ENCODE measurements at places on chromosomes 7 and 10.

- DNase-seq = no peak
Observed at GRCh38 chr10:130372866-130373265, 236.7 kb downstream of the GLRX3 start.

- DNase-seq = no peak
Observed at GRCh38 chr7:27121684-27122076, 8.9 kb downstream of the HOXA4 start.

GRCh38 chr7:78514634-78515033, 716.1 kb downstream of the PHTF2 start:
- DNase-seq = no peak

DNA sequence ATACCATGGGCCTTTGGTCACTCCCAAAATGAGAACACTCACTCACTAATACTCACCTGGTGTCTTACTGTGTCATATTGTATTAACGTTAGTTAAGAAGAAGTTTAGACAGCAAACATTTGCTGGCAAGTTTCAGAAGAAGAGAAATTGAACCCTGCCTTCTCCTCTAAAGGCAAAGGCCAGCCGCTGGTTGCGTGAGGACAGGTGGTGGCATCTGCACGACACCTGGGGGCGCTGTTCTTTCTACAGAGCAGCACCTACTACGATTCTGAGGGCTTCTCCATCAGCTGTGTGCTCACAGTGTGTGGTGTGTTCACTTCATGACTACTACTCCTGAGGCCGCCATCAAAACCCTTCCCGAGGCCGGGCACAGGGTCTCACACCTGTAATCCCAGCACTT, 17.9 kb upstream of the CLEC2L start:
- no peak for DNase-seq

DNA sequence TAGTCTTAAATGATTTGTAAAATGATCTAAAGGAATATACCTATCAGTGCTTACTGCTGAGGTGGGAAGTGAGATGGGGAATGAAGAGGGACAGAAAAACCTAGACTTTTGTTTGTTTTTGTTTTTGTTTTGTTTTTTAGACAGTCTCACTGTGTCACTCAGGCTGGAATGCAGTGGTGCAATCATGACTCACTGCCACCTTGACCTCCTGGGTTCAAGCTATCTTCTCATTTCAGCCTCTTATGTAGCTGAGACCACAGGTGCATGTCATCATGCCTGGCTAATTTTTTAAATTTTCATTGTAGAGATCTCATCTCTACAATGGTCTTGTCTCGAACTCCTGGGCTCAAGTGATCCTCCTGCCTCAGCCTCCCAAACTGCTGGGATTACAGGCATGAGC, 116.4 kb upstream of the SEM1 start:
- DNase-seq = no peak

DNA sequence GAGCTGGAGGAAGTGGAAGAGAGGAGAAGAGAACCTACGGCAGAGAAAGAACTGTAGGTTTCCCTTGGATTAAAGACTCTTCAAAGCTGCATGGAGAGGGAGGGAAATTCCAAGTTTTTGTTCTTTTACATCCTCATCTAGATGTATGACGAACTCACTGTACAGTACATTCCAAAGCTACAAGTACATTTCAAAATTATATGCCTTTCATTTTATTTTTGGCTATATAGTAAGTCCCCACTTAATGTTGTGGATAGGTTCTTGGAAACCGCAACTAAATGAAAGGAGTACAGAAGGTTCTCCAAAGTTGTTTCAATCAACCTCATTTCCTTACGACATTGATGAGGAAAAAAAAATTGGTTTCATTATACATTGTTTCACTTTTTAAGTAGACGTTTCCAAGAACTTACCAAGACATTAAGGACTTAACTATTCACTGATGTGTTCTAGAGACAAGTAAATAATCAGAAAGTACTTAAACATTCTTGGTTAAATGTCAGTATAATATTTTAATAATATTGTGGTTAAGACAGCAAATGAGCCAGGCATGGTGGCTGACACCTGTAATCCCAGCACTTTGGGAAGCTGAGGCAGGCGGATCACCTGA, 16.1 kb upstream of the JMJD1C start:
- DNase-seq = no peak

- no peak for DNase-seq
Observed at GRCh38 chr10:10782603-10783002, 235.1 kb upstream of the CELF2 start.

DNA sequence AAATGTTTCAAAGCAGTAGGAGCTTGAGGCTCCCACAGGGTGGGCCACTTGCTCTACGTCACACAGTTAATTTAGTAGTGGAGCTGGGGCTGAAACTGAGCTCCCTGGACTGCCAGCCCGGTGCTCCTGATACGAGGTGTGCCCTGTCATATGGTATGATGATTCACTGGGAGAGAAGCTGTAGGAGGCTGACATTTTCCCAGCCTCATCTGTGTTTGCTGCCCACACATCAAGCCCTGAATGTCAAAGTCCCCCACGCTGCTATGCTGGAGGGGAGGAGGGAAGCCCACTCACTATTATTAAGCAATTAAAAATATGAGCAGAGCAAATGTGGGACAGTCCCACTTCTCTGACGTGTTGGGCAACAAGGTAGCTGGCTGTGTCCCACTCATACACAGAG, 81.2 kb upstream of the SORCS3 start:
- no peak for DNase-seq

GRCh38 chr7:89798599-89798996, 355.7 kb upstream of the STEAP1 start:
- DNase-seq = no peak

DNA sequence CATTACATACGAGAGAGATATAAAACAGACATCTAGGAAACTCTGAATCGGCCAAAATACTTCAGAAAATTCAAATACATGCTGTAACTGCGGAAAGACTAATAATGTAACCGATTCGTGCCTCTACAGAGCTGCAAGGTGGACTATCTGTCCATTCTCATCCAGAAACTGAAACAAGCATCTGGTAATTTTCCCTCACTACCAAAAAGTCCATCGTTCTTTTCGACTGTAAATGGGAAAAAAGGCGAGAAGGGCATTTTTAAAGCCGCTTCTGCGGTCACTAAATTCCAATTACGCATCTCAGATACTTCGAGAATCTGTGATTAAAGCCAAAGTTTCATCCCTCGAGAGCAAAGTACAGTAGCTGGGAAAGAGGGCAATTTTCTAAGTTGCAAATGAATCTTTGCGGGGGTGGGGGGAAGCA, 1.3 kb downstream of the OGA start:
- DNase-seq = no peak

- DNase-seq = no peak
Observed at GRCh38 chr10:123245264-123245663, 91.1 kb downstream of the BUB3 start.

DNA sequence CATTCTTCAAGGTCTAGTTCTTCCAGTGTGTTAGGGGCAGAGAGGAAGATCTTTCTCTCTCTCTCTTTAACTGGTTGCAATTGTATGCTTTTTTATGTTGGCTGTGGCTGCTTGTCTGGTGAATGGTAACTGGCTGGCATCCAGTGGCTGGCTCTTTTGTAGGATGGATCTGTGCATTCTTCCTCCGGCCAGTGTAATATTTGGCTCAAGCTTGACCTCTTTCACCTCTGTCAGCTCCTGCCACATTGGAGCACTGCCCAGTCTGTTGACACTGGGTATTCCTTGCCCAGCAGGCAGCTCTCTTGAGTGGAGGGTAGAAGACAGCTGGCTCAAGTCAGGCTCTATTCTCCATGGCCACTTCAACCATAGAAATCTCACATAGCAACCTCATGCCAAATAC, 528.3 kb downstream of the PHTF2 start:
- DNase-seq = no peak

GRCh38 chr10:29993319-29993915, 66.0 kb downstream of the JCAD start:
- DNase-seq = no peak

- DNase-seq = no peak
Observed at GRCh38 chr10:129522041-129522585, 55.1 kb downstream of the MGMT start.

DNA sequence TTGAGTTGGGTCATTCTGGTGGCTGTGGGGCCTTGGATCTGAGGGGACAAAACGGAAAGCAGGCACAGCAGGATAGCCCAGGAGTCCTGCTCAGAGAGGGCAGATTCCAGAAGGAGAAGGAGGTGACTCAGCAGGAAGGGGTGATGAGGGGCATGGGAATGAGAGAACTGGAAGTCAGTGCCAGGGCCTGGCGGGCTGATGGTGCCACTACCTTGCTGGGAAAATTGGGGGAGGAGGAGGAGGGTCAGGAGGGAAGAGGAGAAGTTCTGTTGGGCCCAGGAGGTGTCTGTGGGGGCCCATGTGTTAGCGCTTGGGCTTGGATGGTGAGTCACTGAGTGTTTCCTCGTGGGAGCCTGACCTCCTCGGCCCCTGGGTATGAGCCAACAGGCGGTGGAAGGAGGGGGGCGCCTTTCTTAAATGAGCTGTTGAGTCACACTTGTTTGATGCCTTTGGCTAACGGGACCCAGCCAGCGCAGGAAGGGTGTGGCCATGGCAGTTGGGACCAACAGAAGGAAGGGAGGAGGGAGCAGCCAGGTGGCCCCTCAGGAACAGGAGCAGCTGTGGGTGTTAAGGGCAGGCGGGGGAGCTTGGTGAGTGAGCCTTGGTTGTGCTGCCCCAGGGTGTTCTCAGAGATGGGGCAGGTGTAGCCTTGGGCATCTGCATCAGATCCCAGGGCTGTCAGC, 130.0 kb upstream of the BTBD16 start:
- DNase-seq = no peak

GRCh38 chr7:4849390-4849789, 12.4 kb downstream of the PAPOLB start:
- DNase-seq = no peak

DNA sequence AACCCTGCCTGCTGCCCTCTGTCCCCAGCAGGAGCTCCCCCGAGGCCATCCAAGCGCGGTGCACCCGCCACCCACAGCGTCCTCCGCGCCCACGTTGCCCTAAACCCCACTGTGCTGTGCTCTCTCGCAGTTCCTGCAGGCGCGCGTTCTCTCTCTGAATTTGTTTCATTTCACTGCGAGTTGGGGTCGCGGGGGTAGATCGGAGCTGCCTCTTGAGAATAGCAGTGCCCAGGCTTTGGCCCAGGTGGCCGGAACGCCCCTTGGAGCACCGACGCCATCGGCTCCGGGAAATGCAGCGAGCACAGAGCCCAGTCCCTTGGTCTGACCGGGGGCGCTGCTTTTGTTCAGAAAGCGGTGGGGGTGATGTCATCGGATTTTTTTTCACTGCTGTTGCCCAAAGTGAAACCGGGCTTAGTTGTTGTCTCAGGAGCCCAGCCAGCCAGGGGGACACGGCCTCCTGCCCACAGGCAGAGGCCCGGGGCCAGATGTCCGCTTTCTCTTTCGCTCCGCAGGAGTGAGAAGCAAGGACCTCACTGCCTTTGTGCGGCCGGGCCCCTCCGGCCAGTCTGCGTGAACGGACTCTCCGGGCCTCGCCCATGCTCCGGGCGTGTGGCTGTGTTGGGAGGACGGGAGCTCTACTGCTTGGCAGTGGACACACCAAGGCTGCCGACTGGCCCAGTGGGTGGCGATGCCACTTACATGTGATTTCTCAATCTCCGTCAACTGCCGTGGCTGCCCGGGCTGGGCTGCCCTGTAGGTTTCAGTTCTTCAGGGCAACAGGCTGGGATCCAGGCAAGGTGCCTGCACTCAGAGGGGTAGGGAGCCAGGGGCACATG, 43.1 kb downstream of the FOXK1 start:
- DNase-seq = no peak

GRCh38 chr10:28761084-28761846, 83.9 kb downstream of the BAMBI start:
- DNase-seq = no peak

DNA sequence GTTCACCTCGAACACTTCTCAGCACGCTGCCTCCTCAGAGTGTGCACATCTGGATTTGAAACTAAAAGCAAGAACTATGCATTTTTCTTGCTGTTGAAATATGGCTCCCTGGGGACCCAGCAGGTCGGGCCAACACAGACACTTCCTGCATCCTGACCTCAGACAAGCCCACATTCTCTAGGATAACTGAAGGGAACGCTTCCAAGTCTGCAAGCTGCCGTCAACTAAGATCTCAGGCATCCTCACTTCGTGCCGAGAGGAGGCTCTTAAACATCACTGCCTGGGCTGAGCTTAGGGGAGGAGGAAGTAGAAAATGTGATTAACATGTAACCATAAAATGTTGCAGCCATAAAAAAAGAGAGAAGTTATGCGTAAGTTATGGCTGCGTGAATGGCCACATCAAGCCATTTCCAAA, 65.5 kb downstream of the PYROXD2 start:
- DNase-seq = no peak

DNA sequence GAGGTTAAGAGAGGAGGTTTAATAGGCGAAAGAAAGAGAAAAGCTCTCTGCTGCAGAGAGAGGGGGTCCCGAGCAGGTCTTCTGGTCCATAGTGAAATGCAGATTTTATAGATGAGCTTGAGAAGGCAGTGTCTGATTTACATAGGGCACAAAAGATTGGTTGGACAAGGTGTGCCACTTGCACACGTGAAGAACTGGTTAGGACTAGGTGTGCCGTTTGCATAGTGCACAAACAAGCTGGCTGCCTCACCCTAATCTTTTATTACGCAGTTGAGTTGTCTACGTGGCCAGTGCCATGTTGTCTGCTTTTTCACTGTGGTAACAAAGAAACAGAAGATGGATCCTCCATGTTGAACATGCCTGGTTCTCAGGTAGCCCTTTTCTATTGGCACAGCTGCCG, 82.6 kb downstream of the AMPH start:
- DNase-seq = no peak

DNA sequence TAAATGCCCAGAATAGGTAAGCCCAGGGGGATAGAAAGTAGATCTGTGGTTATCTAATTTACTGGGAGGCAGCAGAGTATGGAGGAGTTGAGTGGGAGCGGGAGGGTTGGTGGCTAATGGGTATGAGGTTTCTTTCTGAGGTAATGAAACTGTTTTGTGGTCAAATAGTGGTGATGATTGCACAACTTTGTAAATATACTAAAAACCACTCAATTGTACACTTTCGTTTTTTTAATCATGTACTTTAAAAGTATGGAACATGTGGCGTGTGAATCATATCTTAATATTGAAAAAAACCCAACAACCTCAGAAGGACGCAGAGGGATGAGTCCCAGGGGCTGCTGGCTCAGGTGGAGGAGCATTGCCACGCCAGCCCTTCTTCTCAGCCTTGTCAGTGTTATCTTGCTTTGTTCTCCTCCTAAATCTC, 118.1 kb downstream of the WDR11 start:
- no peak for DNase-seq

DNA sequence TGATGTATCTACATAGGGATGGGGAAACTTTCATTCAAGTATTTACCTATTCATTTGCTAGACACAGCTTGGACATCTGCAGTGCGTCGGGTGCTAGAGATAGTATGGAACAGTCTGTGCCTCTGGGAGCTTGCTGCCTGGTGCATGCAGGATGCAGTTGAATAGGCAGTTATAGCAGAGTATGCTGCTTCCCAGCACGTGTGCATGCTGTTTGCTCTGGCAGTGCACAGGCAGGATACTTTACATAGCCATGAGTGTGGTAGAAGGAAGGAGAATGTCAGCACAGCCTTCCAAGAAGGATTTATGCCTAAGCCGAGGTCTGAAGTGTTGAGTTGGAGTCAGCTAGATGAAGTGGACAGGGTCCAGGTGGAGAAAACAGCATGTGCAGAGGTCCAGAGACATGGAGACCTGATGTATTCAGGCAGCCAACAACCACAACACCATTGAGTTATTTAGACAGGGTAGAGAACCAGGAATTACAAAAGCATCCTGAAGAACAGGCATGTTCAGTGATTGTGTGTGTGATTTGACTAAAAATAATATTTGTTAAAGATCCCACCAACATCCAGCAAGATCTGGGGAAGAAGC, 8.1 kb downstream of the MAP3K8 start:
- DNase-seq = no peak
